ENCODE measurements at places on chromosomes 2 and 18. TPM values are rescaled to one million over a fixed set of nuclear protein-coding genes. Genes with fewer than 3 reads are reported as not detected.

GRCh38 chr2:237412988-237413776 lies 782 bp downstream of the COL6A3 start:
- peaks cover 58% of the 10 kb centered on the region for H3K4me1 ChIP-seq
- peak overlapping the region; percentile 84 for H3K4me3 ChIP-seq
- H3K27ac ChIP-seq, result peak overlapping the region; percentile 92
- H3K36me3 ChIP-seq, result peaks cover 1% of the 10 kb centered on the region

- no peak overlapping the region for H3K4me3 ChIP-seq
- DNase-seq, result no peak
- H3K27me3 ChIP-seq, result peaks cover 8% of the 10 kb centered on the region
- no peaks in the 10 kb centered on the region for H3K36me3 ChIP-seq
- no peak overlapping the region for H3K27ac ChIP-seq
These were observed 1082.9 kb upstream of the CDH2 start for GRCh38 chr18:29259838-29260237.

DNA sequence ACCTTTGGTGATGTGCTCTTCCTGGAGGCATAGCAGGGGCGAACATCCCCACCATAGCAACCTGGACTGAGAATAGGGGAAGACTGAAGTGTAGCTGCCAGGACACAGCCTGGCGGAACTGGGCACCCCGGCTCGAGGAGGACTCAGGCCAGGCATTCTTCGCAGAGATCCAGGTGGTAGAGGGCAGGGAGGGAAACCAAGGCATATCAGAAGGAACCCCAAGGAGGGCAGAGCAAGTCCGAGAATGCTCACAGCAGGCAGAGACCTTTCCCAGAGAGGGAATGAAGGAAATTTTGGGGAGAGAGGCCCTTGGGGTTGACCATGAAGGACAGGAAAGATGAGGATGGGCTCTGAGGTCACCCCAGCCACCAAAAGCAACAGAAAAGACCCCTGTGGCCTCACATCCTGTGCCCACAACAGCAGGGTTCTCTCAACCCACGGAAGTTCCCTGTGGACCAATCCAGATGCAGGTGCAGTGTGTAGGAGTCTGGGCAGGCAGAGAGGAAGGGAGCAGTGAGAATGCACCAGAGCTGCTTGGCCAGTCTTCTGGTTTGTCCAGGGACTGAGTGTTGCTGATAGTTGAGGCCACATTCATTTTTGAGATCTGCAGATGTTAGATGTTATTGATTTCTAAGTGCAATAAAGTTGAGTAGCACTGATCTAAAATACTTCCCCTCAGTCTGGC lies 136.9 kb downstream of the PXDN start:
- no peaks in the 10 kb centered on the region for H3K36me3 ChIP-seq
- peaks cover 5% of the 10 kb centered on the region for H3K4me1 ChIP-seq
- H3K4me3 ChIP-seq, result no peak overlapping the region
- H3K27ac ChIP-seq, result peak overlapping the region; percentile 24
- peaks cover 11% of the 10 kb centered on the region for H3K27me3 ChIP-seq

DNA sequence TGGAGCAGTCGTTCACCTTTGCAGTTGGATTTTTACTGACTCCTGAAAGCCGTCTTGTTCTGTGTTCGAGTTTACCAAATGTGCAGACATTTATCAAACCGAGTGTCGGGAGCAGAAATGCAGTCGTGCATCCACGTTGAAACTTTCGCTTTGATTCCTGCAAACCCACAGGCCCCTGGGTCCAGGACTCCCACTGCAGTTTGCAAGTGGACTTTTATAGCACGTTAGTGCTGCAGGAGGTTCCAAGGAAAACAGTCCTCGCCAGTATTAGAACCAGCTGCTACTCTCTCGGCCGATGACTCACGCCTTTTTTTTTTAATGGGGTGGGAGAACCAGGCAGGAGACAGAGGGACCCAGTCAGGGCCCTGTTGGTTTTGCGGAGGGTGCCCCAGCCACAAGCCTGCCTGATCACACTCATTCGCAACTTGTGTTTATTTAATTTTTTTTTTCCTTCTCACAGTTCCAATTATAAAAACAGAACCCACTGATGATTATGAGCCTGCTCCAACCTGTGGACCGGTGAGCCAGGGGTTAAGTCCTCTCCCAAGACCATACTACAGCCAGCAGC lies 90.1 kb downstream of the NFATC1 start:
- peak overlapping the region; percentile 67 for H3K4me3 ChIP-seq
- H3K27me3 ChIP-seq, result no peaks in the 10 kb centered on the region
- H3K4me1 ChIP-seq, result peaks cover 19% of the 10 kb centered on the region

Gene GLI2
- total RNA-seq, result 37.0 TPM

Measured in chondrocyte (in vitro differentiated cells).